ENCODE measurements at places on chromosomes 2 and 18.

DNA sequence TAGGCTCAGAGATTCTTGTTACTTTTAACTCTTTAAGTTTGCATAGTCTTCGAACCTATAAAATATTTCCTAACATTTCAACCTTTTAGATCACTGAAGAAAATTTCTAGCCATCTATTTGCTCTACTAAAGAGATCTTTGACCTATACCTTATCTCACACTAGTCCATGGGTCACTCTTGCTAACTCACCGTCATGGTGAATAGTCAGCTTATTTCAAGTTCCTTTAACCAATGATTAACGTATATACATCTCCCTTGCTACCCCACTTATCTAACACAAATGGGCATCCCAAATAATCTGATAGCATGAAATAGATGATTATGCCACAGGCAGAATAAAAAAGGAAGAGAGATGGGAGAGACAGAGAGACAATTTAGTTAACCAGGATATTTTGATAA lies 303.1 kb downstream of the GPD2 start:
- DNase-seq, result no peak

- DNase-seq, result no peak
These were observed 161.3 kb downstream of the HNMT start for GRCh38 chr2:138125306-138126288.

DNA sequence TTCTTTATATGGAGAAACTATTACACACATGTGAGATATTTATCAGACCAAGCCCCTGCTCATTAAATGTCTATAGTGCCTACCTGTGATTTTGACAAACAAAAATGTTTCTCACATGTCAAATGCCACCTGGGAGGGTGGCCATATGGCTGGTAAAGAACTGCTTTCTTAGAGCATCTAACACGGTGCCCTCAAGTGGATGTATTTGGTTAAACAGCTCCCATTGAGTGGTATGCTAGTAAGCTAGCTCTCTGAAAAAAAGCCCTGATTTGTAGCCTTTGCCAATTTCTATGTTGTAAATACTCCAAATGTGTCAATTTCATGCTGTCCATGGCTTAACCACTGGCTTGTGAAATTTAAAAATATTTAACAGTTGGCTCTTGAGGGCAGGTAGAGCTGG lies 94.6 kb downstream of the PMAIP1 start:
- DNase-seq, result no peak

DNA sequence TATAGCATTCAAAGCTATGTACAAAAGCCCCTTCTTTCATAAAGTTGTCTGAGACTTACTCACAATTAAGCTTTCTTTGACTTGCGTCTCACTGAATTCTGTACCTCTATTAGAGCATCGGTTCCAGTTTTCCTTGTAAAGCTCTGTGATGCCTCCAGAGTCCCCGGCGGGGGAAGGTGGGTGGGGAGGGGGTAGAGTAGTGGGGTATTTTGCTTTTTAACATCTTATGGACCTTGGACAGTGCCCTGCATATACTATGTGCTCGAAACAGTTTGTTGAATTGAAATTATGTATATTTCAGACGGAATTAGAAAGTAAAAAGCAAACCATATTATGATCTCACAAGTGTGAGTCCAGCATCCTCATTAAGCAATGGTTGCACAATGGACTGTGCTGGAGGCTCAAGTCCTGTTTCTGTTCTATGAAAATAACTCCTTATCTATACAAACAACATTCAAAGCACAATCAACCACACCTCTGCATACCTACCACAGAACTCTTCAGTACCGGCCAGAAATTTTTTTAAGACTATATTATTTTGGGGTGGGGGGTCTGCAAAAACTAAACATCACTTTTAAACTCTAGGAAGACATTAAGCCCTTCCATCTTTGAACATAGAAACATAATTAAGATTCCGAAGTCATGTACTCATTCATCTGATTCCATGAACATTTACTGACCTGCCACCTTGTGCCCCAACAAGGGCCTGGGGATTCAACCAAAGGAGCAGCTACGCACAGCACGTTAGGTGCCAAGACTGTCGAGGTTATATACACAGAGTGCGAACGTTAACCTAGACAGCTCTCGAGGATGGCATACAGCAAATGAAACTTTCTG lies 908 bp downstream of the STAT1 start:
- DNase-seq, result no peak

DNA sequence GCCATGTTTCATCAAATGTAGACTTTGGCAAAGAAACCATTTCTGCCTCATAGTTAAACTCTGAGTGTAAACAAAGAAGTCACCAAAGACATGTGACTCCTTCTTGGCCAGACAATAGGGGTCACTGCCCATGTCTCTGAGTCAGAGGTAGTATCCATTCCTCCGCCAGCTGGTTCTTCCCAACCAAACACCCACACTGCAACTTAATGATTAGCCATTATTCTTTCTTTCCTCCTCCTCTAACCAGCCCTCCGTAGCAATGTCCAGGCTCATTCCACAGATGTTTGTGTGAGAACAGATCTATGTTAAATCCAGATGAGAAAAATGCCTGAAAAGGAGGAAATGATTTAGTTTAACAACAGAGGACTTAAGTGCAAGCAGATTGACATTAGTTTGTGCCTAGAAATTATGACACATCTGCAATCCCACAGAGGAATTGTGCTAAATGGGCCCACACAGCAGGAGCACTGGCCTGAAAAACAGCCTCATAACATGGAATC lies 127.9 kb upstream of the SH3BP4 start:
- DNase-seq, result no peak

DNA sequence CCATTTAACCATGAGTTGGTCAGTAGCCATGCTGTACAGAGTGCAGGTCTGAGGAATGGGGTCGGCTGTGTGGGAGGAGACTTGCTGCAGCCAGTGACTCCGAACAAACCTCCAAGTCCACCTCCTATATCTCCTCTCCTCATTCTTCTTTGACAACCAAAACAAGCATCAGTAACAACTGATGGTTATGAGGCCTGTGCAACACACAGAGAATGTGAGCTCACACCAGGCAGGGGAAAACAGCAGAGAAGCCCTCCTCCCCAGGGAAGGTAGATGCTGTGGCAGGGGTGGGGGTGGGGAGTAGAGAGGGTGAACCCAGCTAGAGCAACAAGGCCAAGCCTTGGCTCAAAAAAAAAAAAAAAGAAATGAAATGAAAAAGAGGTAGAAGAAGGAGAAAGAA lies 12.3 kb upstream of the CNGA3 start:
- no peak for DNase-seq

DNA sequence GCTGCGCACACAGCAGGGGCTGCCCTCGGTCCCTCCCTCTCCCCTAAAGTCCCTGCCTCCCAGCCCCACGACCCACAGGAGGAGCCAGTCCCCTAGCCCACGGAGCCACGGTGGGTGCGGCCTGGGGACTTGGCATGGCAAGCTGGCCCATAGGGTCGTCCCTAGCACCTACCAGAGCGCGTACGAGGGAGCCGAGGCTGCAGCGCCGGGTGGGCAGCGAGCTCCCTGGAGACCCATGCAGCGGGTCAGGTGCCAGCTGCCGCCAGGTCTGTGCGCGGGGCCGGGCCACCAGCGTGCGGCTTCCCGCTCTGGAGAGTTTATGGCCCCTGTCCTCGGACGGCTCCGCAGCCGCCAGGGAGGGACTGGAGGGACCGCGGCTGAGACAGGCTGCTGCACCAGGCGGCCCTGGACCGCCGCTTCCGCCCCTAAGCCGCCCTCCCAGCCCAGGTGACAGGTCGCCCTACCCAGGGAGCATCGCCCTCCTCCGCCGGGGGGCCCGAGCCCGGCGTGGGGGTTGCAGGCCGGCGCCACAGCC lies 273.6 kb downstream of the CCDC74A start:
- no peak for DNase-seq

DNA sequence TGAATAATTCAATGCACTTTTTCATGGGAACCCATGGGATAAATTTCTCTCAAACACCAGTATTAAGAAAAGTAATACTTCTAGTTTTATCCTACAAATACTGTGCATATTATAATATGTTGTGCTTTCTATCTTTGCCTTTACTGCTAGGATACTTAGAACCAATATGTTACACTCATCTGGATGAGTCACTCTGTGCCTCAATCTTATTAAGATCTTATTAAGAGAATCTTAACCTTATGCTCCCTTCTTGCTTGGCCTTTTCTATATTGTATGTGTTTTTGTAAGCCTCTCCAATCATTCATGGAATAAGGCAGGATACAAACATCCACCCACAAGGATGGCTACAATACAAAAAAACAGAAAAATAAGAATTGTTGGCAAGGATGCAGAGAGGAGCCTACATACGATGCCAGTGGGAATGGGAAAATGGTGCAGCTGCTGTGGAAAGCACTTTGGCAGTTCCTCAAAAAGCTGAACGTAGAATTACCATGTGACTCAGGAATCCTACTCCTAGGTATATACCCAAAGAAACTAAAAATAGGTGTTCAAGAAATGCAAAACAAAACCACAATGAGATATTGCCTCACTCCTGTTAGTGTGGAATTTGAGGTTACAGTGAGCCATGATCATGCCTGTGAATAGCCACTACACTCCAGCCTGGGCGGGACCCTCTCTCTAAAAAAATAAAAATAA lies 10.7 kb upstream of the TWSG1 start:
- DNase-seq, result no peak

DNA sequence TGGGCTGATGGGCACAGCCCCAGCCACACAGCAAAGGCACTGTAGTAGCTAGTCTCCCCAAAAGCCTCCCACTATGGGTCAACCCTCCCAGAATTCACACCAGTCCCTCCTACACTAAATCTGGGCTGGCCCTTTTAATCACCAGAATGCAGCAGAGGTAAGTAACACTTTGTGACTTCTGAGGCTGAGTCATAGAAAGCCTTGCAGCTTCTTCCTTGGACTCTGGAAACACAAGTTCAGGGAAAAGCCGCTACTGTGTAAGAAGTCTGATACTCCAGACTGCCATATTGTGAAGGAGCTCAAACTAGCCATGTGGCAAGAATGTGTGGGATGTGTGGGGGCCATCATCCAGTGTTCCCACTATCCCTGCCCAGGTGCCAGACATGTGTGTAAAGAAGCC lies 19.0 kb upstream of the SIX2 start:
- no peak for DNase-seq

DNA sequence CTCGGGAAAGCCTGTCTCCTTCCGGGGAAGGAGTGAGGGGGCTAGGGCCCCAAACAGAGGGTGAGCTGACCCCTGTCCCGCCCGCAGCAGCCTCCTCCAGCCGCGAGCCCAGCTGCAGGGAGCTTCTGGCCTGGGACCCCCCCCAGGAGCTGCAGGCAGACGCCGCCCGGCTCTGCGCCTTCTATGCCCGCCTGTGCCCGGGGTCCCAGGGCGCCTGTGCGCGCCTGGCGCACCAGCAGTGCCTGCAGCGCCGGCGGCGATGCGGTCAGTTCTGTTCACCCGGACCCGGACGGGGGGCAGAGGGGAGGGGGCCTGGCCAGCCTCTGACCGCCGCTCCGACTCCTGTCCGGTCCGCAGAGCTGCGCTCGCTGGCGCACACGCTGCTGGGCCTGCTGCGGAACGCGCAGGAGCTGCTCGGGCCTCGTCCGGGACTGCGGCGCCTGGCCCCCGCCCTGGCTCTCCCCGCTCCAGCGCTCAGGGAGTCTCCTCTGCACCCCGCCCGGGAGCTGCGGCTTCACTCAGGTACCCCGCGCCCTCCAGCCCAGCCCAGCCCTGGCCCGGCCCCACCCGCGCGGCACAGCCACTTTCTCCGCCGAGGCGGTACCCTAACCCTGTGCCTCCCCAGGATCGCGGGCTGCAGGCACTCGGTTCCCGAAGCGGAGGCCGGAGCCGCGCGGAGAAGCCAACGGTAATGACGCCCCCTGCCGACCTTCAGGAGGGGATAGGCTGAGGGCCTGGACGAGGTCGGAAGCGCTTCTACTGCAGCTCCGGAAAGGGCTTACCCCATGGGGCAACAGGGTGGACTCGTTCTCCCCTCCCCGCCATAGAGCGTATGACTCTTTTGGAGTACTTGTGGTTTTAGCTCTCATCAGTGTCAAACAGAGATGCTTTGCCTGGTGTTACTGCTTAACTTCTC lies 2.0 kb upstream of the CHRND start:
- no peak for DNase-seq

All from stimulated activated CD4-positive, alpha-beta T cell treated with anti-CD3 and anti-CD28 coated beads, Interleukin-1b, Interleukin-23, amount 100 ng/mL, for 4 hours (primary cell).